Adrenal gland (tissue), 19 donors: ENCODE measurements at places on chromosomes 13 and 19.

GRCh38 chr13:92187378-92187989 is 789.1 kb downstream of the GPC5 start:
- no peak for DNase-seq

- no peak for DNase-seq
Observed at GRCh38 chr13:30307971-30308290, 580 bp upstream of the KATNAL1 start.

DNA sequence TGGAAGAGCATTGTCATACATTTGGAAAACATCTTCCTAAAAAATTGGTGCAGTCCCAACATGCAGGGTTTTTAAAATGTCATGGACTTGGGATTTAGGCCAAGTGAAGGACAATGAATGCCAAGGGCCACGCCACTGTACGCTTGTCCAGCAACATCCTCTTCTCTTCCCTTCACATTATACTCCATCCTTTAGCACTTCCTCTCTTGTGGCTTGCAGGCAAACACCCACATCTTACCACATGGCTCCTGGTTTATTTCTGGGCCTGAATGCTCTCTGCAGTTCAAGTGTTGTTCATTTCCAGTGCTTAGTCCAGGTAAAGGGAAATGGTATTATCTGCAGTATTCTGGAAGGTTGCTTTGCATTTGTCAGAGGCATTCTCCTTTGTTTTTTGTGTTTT is 45.0 kb downstream of the CBY2 start:
- DNase-seq: no peak

DNA sequence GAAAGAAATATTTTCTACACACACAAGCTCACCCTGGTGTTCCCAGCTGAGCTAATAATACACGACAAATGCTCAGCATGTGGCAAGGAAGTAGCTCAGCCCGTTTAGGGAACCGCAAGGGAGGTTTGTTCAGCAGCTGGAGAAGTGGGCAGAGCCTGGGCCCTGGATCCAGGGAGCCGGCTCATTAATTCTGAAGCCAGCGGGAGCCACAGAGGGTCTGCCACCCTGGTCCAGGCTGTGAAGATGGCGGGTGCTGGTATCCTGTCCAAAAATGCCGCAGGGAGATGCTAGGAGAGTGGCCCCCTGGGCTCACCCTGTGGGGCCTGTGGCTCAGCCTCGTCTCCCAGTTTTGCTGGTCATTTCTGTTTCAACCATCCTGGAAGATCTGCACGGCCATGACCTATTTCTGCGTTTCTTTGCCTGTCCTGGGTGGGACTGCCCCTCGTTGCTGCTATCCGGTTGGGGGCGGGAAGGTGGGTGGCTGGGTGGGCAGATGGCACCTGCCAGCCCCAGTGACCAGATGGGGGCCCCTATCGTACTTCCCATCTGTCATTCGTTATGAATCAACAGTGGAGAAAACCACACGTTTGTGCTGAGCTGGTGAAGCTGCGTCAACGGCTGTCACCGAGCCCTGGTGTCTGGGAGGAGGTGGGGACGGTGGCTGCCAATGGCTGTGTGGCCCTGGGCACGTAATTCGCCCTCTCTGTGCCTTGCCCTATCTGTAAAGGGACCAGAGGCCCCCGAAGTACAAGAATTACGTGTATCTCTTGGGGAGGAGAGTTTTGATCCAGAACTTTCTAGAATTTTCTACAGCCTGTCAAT is 2.7 kb upstream of the GNA15 start:
- peak; percentile 56 for DNase-seq

- no peak for DNase-seq
Observed at GRCh38 chr19:54218259-54218658, 4.5 kb downstream of the LILRB3 start.

DNA sequence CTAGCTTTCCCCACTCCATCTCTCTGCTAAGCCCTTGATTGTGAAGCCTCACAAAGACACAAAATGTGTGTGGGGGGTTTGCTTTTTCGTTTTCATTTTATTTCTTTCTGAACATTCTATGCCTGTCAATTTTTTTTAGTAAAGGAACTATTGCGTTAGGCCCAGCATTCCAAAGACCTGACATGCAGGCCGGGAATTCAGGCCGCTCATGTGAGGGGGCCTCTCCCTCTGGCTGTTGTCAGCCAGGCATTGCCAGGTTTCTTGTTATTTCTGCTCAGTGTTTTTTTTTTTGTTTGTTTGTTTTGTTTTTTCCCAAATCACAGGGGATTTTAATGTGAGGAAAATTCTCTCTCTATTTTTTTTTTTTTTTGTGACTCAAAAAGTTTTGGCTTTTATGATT is 10.3 kb upstream of the MEDAG start:
- peak; percentile 19 for DNase-seq

- DNase-seq: no peak
Observed at GRCh38 chr19:35419046-35419445, 29.0 kb upstream of the FFAR2 start.

- DNase-seq: no peak
Observed at GRCh38 chr13:114095486-114095885, 36.9 kb downstream of the RASA3 start.

DNA sequence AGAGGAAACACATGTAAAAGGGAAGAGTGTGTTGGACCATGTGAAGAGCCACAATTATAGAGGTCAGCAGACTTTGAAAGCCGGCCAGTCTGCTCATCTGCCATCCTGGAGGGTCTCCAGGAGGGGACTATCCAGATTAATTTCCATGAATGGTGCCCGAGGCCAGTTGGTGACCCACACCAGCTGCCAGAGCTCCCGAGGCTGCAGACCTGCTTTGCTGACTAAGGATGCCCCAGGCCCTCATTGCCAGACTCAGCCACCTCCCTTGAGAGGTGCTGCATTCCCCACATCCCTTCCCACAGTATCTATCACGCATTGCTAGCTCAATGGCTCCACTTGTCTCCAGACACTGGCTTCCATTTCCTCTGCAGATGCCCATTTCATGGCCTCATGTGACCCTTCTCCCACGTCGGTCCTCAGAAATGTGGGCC is 110.3 kb downstream of the NALCN start:
- no peak for DNase-seq

DNA sequence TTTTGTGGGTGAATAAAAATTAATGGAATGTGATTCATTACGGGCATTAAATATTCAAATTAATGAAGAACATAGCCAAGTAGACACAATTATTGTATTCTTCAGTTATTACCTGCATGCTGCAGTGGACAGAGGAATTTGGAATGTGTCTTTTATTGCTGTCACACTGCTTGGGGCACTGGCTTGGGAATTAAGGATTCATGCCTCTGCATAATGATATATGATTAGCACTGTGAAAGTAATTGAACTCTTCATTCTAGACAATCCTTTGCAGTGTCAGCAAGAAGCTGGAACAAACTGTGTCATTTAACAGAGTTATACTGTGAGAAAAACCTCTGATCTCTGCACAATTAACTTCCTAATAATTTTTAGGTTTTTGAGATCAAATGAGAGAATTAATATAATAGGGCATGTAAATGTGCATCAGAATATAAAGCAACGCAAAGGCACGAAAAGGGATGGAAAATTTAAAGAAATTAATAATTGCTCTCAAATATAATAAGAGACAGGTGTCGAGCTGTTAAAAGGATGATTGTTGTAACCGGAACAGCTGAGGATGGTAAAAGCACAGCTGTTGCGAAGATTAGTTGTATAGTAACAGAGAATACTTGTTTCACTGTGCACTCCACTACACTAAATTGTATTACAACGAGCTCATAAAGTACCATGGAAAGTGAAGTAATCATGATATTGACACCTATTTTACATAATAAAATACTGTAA is 235.1 kb upstream of the MIR17HG start:
- DNase-seq: no peak

- no peak for DNase-seq
Observed at GRCh38 chr13:76800943-76801342, 85.3 kb downstream of the KCTD12 start.

DNA sequence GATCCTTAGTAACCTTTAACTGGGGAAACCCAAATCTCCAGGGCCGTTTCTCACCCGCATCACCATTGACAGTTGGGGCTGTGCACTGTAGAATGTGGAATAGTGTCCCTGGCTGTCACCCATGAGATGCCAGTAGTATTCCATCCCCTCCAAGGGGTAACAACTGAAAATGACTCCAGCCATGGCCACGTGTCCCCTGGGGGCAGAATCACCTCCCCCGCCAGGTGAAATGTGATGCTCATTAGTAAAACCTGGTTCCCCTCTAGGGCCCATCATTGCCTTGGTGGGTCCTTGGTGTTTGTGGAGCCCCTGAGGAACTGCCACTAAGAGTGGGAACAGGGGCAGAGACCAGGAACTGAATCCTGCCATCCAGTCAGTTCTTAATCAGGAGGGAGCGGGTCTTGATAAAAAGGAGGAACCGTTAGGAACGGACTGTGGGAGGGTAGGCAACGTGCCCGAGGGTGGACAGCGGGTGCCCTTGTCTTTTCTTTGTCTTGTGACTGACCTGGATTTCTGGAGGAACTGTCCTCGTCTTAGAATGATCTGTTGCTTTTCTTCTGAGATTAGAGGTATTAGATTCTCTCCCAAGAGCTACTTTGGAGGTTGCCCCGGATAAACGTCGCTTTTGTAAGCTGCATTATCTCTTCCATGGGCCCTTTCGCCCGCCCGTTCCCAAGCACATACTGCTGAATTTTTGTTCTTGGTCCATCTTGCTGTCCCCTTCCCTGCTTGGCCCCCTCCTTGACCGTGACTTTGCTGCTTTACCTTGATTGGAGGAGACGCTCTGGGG is 3.5 kb downstream of the MYO9B start:
- peak; percentile 69 for DNase-seq

GRCh38 chr13:99751517-99752199 is 219.9 kb downstream of the ZIC5 start:
- DNase-seq: no peak

GRCh38 chr19:49475995-49476880 is 2.2 kb downstream of the FLT3LG start:
- DNase-seq: no peak

DNA sequence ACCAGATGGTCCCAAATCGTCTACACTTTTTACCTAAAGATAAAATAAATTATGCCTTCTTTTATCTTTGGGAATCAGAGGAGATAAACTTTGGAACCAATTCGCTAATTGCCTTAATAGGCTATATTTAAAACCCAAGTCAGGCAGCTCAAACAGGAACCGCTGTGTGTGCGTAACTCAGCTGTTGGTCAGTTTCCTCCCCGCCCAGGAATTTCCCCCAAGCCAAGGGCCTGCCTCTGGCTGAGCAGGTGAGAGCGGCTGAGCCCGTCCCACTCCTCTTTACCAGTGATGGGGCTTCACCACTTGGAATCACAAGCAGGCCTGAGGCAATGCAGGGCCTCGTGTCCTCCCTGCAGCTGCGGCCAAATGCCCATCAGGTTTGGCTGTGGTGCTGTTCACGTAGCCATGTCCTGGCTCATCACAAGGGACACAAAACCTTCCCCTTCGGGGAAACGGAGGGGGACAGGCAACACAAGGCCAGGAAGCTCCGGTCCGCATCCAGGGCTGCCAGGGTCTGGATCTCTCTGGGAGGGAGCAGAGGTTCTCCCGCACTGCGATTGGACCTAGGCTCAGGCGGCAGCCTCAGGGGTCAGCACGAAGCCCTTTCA is 503 bp upstream of the SLC7A9 start:
- DNase-seq: no peak

GRCh38 chr13:47680748-47681147 is 320.3 kb downstream of the SUCLA2 start:
- DNase-seq: no peak

GRCh38 chr13:110841846-110842245 is 73.0 kb downstream of the ANKRD10 start:
- DNase-seq: no peak

GRCh38 chr19:14368011-14368513 is 13.2 kb upstream of the ADGRE5 start:
- no peak for DNase-seq

DNA sequence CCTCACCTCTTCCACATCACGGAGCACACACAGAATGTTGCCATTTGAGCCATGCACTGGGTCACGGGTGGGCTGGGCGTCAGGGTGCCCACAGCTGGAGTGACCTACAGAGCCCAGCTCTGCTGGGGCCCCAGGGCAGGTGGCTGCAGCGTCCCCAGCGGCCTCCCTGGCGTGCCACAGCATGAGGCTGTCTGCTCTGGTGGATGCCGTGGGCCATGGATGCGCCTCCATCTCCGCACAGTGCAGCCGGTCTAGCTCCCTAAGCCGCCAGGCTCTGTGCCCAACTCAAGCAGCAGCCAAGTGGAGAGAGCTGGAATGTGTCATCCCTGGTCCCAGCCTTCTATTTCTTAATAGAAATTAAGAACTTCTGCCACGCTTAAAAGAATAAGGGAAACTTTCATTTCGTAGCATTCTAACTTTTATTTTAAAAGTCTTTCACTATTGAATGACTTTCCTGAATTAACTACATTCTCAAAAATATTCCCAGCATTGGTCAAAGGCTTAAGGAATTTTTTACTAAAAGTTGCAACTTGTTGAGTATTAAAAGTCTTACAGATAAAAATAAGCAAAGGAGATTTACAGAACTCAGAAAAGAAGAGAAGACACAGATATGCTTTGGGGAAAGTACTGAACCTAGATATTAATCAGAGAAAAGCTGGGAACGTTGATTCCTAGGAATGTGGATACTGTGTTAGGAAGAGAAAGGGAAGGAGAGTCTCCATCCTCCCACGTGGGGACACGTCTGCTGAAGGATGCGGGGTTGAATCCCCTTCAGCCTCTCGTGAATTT is 59.3 kb downstream of the ATP11A start:
- peak; percentile 74 for DNase-seq

DNA sequence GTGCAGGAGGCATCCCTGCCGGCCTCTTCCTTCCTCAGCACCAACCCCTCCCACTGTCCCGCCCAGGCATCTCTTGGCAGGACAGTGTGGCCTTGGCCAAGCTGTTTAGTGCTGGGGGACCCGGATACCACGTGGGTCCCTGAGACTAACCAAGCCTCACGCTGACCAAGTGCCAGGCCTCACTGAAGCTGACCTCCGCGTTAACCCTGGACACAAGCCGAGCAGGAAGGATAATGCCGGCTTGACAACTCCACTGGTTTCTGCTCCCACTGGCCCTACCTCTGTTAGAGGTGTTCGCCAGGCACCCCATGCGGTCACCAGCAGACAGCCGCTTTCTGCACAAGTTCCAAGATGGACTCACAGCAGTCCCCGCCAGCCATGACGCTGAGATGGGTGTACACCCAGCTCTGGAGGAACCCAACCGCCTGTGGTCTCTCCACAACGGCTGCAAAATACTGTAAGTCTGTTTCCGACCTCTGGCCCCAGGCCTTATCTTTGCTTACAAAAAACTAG is 12.4 kb downstream of the GRTP1 start:
- peak; percentile 94 for DNase-seq

DNA sequence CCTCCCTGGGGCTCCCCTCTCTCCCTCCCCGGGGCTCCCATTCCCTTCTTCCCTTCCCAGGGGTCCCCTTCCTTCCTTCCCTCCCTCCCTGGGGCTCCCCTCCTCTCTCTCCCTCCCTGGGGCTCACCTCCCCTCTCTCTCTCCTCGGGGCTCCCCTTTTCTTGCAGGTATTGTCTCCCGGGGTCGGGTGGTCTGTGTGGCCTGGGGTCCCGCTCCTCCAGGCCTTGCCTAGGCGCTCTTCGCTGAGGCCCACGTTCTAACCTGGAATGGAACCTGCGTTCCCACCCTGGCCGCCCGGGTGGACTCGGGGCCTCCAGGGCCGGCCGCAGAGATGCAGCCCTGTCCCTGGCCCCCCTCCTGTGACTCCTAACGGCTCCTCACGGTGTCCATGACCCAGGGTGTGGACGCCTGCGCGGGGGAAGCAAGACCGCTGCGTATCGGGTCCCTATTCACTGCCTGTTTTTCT is 940 bp upstream of the DCUN1D2 start:
- DNase-seq: peak; percentile 61
